ENCODE measurements at places on chromosomes 11 and 22.

GRCh38 chr11:77127920-77128691 is at the start of gene MYO7A:
Gene MYO7A (plus strand): TSS chr11:77128246. CDS start chr11:77130635, 2,389 bp downstream.
- no peak for DNase-seq

DNA sequence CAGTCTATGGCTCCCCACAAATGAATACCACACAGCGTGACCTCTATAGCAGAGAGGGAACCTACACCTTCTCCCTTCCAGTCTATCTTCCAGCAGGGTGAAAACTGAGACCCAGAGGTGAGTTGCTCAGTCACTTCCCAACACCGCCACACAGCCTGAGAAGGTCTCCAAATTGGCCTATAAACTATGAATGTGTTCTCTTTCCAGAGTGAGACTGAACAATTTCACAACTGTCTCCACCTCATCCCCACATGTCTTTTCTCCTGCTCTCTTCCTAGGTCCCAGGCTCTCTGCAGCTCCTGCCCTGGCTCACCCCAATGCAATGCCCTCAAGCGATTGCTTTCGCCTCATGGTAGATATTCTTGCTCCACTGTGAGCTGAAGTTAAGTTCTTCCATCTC is 14.0 kb downstream of the CLMP start:
- DNase-seq = no peak

DNA sequence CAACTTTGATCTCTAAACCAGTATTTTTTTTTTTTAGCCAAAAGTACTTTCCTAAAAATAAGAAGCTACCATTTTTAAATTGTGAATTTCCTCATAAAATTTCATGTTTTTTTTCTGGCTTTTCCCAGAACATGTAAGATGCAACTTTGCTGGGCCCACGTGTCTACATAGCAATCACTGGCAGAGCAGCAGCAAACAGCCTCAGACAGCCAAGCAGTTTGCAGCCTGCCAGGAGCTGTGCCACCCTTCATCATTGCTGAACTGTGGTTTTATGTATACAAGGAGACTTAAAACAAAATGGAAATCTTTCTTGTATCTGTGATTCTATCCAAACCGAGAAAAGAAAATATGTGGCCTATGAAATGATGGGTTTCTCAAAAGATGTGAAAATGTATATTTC is 110.2 kb downstream of the GRIA4 start:
- DNase-seq = no peak

DNA sequence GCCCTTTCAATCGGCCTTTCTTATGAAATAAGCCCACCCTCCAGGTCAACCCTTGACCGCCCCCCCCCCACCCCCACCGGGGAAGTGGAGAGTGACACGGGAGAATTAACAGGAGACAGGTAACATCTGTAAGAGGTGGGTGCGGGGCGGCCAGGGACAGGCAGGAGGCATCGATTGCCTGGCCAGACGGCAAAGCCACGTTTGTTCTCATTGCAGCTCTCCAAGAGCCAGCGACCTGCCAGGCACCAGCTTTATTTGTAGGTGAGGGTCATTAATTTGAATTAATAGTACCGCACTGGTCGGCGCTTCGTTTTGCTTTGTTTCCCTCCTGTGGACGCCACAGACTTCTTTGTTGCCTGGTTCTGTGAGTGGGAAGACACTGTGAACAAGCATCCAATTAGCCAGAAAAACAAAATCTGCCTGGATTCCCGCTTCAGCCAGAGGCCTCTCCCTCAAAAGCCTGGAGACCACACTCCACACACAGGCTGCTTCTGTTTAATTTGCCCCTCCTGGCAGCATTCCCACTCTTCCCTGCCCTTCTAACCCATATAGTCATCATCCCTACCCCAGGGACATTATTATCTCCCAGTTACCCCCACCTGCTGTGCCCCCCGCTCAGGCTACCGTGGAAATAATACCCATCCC is 104.5 kb upstream of the OPCML start:
- DNase-seq = no peak

DNA sequence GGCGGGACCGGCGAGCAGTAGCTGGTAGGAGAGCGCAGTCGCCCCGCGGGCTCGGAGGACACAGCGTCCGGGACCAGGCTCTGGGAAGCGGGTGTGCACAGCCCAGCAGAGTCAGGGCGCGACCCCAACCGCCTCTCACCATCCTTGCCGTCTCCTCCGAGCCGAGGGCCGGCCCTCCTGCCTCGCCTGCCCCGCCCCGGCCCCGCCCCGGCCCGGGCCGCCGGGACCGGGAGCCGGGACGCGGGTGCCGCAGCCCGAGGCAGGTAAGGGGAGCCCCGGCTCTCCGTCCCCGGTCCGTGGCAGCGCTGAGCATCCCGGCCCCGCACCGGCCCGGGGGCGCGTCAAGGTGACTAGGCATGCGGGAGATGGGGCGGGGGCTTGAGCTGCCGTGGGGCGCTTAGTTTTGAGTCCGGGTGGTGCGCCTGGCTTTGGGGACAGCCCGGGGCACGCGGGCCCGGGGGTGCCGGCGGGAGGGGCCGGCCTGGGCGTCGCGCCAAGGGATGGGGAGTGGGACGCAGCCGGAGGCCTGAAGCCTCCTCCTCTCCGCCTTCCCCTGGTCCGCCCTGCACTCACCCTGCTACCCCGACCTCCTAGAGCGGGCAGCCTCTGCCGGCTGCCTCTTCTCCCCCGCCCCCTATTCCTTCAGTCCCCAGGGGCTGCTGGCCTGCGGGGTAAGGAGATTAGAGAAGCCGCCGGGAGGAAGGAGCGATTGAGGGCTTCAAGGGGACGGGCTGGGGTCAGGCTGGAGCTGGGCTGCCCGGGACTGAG is at the start of gene ABCG4:
TSS of gene ABCG4 (plus strand) at position 35 of the 768 bp plus-strand sequence. CDS start 914 bp downstream, outside the sequence.
- no peak for DNase-seq

GRCh38 chr11:119115484-119116234 is 5.7 kb upstream of the HINFP start:
- DNase-seq = no peak

DNA sequence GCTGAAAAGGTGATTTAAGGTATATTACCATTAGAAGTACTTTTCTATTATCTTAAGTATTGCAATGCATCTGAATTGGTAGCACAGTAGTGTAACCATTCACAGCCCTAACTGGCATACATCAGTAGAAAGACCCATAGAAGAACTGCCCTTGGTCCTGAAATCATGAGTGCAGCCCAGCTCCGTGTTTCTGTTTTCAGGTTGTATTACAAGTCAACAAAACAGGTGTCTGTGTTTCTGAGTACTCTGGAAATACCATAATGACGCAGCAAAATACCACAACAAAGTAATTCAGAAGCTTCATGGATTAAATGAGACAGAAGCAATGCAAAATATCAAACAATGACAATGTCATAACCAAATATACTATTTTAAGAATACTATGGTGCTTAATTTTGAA is 226.3 kb downstream of the OPCML start:
- no peak for DNase-seq

DNA sequence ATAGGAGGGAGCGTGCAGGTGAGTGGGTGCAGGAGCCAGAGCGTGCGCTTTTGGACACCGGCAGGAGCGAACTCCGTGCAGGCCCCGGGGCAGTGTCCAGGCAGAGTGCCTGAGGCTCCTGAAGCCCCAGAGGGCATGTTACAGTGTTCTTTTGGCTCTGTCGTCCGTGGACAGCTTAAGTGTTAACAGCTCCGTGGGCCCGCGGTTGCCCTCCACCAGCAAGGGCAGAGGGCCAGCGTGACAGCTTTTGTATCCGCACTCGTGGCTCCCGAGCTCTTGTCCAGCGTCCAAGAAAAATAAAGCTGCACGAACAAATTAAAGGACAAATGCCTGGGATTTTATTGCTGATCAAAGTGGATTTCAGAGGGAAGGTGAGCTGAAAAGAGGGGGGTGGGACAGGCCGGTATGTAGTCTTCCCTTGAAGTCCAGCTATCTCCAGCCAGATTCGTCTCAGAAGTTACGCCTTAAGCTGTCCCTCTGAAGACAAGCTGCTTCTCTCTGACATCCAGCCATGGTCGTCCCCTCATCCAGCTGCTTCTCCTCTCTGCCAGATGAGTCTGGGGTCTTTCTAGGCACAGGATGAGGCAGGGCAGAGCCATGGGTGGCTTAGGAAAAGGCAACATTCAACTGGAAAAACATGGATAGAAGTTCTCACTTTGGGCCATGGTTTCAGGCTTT is 968 bp upstream of the TMEM109 start:
- no peak for DNase-seq

GRCh38 chr22:25672289-25673084 is 69.5 kb upstream of the MYO18B start:
- no peak for DNase-seq

GRCh38 chr11:304061-304506 is 3.5 kb upstream of the IFITM2 start:
- DNase-seq = no peak

DNA sequence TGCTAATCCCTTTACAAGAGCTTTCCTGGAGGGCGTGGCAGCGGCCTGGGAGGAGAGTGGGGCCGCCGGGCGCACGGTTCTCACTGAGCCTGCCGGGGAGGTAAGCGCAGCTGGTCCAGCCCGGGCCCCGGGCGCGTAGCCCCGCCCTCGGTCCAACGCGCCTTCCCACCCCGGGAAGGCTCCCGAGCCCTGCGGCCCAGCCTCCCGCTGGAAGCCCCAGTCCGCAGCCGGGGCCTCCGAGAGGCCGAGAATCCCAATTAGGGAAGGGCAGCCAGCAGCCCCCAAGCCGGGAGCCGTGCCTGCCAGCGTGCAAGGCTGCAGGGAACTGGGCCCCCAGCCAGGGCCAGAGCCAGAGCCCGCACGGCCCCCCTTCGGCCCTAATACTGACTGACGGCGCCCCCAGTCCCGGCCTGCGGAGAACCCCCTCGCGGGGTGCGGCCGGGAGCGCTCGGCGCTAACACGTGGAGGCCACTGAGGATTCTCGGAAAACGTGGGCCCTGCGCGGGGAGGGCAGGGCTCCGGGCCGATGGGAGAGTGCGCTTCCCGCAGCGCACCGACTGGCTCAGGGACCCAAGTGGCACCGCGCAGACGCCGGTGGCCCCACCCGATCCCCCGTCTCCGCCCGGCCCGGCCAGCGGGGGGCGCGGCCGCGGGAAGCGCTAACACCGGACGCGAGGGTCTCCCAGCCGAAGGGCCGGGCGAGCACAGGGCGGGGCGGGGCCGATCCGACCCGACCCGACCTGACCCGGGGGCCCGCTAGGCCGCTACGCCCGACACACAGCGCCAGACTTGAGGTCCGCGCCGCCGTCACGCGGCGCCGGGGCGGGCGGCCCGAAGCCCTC is 5.7 kb downstream of the ZFTA start:
- DNase-seq = no peak

DNA sequence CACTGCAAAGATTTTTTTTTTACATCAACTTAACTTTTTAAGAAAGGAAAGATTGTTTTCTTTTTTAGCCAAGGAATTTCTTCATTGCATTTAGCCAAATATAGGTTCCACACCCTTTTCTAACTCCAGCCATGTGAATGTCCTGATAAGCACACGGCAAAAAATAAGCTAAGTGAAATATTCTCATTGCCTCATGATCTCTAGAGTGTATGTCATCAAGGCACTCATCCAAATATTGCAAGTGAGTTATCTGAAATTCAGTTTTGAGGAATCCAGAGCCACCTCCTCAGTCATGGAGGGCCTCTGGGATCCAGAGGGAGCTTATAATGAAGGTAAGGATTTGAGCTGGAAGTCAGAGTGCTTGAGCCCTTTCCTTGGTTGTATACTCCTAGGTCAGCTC is 80.0 kb downstream of the BLID start:
- no peak for DNase-seq

GRCh38 chr11:133403900-133404299 is 128.4 kb downstream of the OPCML start:
- DNase-seq = no peak

DNA sequence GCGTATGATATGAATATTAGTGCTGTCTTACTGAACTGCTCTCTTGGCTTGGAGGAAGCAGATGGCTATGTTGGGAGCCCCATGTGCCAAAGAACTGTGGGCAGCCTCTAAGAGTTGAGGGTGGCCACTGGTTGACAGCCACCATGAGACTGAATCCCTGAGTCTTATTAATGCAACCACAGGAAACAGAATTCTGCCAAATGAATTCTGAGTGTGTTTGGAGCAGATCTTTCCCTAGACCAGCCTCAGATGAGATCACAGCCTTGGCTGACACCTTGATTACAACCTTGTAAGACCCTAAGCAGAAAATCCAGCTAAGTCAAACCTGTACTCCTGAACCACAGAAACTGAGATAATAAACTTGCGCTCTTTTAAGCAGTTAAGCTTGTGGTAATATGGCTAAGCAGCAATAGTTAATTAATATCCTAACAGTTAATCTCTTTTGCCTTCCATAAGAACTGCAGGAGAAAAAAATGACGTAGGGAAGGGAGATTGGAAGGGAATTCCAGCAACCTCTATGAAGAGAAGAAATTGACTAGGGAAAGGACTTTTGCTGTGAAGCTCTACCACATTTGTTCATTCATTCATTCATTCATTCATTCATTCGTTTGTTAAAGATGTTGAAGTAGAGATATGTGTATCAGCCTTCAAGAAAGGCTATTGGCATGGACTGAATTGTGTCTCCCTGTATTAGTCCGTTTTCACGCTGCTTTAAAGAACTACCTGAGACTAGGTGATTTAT is 26.8 kb downstream of the ADM start:
- DNase-seq = no peak

- no peak for DNase-seq
Observed at GRCh38 chr11:899724-900123, 10.9 kb downstream of the CHID1 start.

GRCh38 chr11:272195-272930 is 5.8 kb upstream of the NLRP6 start:
- DNase-seq = no peak

GRCh38 chr11:14460147-14460546 is 39.5 kb downstream of the COPB1 start:
- no peak for DNase-seq

GRCh38 chr11:13008061-13008435 is 1.1 kb upstream of the RASSF10 start:
- DNase-seq = no peak

DNA sequence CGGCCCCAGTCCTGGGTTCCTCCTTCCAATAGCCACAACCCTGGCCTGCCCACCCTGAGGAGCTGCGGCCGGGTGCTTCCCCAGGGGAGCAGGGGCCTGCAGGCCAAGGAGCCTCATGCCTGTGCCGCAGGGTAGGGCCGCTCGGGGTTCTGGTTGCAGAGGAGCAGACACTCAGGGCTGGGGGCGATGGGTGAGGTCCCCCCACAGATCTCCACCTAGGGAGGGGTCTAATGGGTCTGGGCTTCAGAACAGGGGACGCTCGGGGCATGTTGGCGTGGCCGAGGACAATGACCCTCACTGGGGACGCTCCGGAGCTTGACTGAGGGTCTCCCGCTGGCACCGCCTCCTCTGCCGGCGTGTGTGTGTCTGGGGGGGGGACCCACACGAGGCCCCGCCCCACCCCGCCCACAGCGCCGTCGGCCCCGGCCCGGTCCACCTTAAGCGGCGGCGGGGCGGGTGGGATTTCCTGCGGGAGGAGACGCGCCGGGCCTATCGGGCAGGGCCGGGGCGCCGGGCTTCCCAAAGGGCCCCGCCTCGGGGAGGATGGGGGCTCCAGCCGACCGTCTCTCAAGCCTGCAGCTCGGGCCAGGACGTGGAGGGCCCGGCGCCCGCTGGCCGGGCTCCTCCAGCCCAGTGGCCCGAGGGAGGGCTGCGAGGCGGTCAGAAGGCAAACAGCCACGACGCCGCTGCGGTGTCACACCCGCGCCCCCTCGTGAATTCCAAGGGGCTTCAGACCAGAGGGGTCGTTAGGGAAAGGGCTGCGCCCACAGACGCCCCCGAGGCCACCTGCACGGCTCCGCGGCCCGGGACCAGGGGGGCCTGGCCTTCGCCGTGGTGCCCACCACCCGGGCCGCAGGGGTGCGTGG is 640 bp upstream of the ZDHHC8 start:
- peak; percentile 72 for DNase-seq
